ENCODE measurements at places on chromosomes 1 and 21.

- no peak for DNase-seq
Measured at GRCh38 chr1:172719694-172720138, 60.8 kb downstream of the FASLG start.

- DNase-seq = no peak
Measured at GRCh38 chr1:159957824-159958268, 3.8 kb upstream of the SLAMF9 start.

DNA sequence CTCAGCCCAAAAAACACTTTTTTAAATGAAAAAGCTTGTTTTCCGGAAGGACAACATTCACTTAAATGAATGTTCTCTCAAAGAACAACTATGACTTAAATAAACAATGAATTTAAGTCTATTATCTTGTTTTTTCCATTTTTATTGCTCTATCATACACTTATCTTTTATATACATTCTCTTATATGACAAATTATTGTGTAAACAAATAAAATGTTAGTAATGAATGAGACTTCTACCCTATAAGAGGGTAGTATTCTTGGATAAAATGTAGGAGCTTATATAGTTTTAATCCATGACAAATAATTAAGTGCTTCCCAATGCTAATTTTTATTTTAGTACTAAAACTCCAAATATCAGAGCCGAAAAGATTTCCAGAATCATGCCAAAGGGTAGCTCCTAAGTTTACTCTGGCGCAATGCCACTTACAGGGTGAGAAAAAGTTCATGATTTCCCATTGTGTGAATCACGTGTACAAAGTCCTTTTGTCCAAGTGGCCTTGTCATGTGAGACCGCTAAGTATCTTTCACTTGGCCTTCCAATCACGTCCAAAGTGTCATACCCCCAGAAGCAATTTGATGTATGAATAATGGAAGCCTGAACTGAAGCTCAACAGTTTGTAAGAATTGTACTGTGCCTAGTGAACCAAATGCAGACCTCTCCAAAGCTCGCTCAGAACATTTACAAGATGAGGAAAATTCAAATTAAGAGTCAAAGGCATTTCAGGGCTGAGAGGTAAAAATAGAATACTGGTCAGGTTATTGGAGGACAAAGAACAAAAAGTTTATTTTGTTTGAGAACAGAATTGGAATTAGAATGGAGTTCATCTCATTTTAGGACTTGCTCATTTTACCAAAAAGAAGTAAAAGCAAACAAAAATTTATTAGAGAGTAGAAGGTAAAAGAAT is 56.6 kb upstream of the C1orf21 start:
- DNase-seq = no peak

DNA sequence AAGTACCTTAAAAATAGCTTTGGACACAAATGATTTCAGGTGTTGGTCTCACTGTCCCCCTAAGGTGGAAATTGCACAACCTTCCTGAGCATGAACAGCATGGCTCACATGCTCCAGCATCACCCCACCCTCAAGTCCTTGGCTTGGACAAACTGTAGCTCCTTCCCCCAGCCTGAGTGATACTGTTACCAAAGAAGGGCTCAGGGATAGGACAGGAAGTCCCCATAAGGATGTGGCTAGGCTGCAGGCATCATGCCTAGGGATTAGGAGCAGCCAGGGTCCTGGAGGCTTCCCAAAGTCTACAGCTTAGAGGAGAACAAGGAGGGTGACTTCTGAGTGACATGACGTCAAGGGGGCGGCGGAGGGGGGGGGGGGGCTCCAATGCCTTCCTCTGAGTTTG is 10.1 kb downstream of the FAM78B start:
- DNase-seq = no peak

DNA sequence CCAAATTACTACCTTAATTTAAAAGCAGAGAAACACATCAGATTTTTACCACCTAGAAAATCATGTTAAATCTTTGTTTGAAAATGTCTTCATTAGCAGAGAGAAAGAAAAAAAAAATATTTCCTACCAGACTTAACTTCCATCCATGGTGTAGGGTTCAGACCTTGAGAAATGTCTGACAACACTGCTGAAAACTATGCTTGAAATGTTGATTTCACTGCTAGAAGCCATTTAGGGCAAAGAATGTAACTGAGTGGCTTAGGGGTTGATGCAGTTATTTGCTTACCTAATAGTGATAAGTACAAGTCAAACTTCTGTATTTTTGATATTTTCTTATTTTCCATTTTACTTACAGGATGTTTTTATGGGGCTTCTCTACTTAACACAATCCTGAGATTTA is 495.6 kb upstream of the NEGR1 start:
- DNase-seq = no peak

- DNase-seq = no peak
Measured at GRCh38 chr1:31834501-31834900, 18.7 kb upstream of the SPOCD1 start.

GRCh38 chr1:226149806-226150205 is 36.7 kb downstream of the ACBD3 start:
- DNase-seq = no peak

DNA sequence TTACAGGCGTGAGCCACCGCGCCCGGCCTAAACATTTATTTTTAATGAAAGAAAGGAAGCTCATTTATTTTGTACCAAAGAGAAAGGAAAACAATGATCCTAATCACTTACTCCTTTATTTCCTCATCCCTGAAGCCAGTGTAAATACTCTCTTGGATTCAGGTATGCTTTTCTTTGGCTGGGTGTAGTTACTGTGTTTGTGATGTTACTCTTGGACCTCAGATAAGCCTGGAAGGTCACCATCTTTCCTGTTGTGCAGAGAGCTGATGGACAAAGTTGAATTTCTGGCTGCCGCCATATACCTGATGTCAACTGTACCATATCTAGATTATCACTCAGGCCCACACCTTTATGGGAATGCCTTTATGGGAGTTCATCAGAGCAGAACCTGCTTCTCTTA is 35.4 kb upstream of the FOXE3 start:
- no peak for DNase-seq

DNA sequence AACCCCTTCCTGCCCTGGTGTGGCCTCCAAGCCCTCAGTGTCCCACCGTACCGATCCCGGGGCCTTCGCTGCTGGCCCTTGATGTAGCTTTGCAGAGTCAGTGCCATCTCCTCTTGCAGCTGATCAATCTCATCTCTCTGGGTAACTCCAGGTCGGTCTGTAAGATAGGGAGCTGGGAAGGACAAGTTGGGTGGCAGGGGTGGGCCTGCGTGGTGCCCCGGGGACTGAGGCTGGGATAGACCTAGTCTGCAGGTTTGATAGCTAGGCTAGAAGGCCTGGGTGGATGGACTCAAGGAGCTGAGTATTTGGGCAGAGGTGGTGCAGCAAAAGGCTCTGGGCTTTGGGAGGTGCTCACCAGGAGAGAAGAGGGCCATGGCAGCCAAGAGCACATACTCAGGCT is 4.9 kb downstream of the TOMM40L start:
- no peak for DNase-seq

- DNase-seq = no peak
Measured at GRCh38 chr1:6207921-6208320, 2.0 kb downstream of the RNF207 start.

- peak; percentile 55 for DNase-seq
Measured at GRCh38 chr1:36224537-36225282, 467 bp downstream of the THRAP3 start.

- no peak for DNase-seq
Measured at GRCh38 chr1:21624571-21625389, 44.4 kb downstream of the RAP1GAP start.
